ENCODE measurements at places on chromosomes 7 and 10.

DNA sequence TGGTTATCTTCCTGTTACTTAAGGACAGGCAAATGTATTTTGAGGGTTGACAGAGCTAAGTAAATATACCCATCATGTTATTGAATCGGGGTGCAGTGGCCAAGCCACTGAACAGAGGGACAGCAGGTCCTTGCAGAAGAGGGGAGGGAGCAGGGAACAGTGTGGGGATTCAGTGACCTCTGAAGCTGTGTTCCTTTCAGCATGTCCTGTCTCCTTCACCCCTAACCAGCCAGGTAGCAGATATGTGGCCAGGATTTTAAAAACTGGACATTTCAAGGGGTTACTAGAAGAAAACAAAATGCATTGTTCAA is 12.7 kb downstream of the ANK3 start:
- DNase-seq: no peak
- H3K27ac ChIP-seq: no peak overlapping the region
- no peaks in the 10 kb centered on the region for H3K36me3 ChIP-seq
- H3K4me3 ChIP-seq: no peak overlapping the region
- no peaks in the 10 kb centered on the region for H3K27me3 ChIP-seq

DNA sequence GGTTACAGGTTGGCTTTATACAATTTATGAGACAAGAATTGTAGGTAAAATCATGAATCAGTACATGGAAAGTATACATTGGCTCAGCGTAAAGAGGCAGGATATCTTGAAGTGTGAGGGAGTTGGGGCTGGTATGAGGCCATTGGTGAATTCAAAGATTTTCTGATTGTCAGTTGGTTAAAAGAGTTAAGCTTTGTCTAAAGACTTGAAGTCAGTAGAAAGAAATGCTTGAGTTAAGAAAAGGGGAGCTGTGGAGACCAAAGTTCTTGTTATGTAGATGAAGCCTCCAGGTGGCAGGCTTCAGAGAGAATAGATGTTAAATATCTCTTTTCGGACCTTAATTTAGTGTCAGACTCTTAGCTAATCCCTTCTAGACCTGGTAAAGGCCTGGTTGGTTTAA is 341.0 kb downstream of the GALNT17 start:
- no peak overlapping the region for H3K27ac ChIP-seq
- H3K4me3 ChIP-seq: no peak overlapping the region
- DNase-seq: no peak

DNA sequence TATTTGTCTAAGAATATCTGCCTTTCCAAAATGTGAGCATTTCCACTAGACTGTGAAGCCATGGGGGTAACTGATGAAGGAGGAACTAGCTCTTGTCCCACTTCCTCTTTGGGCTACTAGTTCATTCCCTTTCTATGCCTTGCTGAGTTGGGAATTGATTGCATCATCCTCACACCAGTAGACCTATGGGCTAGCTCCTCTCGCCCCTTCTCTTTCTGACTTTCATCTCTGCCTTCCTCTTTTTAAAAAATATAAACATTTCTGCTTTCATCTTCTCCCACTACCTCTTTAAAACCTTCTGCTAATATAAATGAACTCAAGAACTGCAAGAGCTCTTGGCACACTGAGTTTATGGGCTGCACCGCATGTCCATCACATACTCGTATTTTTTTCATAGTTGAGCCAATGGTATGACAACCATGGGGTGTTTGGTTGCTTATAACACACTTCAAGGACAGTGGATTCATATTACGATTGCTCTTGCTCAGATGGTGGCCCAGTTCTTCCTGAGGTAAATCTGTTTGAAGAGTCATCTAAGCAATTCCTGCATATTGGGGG is 182.0 kb downstream of the REEP3 start:
- H3K27me3 ChIP-seq: no peaks in the 10 kb centered on the region
- no peaks in the 10 kb centered on the region for H3K36me3 ChIP-seq
- no peak for DNase-seq

DNA sequence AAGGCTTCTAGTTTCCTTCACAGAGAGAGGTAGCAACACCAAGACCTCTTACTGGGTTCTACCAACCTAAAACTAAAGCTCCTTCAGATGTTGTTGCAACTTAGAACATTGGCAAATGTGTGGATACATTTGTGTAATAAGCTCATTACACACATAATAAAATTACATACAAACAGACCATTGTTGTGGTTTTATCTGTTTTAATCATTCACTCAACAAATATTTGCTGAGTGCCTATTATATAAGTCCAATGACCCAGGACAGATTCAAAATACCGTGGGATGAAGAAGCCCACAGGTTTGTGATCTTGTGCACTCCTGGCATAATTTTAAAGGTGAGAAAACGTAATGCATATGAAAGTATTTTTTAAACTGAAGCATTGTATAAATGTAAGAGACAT is 160.4 kb upstream of the NPVF start:
- no peaks in the 10 kb centered on the region for H3K36me3 ChIP-seq
- H3K4me1 ChIP-seq: no peaks in the 10 kb centered on the region
- no peak for DNase-seq
- no peak overlapping the region for H3K4me3 ChIP-seq
